ENCODE measurements at places on chromosomes 7 and 10.

DNA sequence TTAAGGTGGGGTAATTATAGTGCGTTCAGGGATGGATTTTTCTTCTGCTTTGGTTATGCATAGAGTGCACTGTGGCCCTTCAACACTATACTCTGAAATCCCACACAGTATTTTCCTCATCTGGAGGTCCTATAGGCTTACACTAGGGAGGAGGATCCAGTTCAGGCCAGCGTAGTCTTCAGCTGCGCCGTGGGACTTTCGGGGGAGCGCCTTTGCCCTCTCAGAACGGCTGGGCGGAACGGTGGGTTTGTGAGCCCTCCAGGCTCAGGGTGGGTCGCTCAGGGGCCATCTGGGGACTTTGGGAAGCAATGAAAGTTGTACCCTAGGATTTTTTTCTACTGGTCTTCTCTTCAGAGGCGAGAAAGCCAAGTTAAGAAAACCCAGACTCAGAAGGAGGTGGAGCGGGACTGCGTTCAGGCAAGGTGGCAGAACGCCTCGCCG lies 652 bp upstream of the VPS26A start:
- DNase-seq = no peak

- peak; percentile 29 for DNase-seq
These were observed 302.6 kb downstream of the KLF6 start for GRCh38 chr10:3482200-3482993.

GRCh38 chr10:49610114-49610457 lies at the start of gene SLC18A3:
SLC18A3 (plus strand) TSS chr10:49610310; CDS start chr10:49610741, 431 bp downstream.
- DNase-seq = no peak

GRCh38 chr10:79137826-79138225 lies 69.1 kb downstream of the ZMIZ1 start:
- peak; percentile 76 for DNase-seq

GRCh38 chr7:20980668-20981264 lies 194.1 kb upstream of the SP8 start:
- no peak for DNase-seq

DNA sequence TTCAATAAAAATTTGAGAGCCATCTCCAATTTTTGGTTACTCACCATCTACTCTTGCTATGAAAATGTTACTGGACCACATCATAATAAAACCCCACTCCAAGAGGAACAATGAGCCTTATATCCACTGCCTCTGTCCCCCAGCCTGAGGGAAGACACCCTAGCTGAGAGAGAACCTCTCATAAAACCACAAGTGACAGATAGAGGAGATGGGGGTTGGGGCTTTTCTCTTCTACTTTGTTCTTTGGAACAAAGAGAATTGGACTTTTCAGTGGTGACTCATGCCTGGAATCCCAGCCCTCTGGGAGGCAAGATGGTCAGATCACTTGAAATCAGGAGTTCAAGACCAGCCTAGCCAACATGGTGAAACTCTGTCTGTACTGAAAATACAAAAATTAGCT lies 27.6 kb upstream of the TAS2R16 start:
- no peak for DNase-seq

- no peak for DNase-seq
These were observed at the start of gene PRKG1 for GRCh38 chr10:51074238-51075028. PRKG1 (plus strand) TSS chr10:51074487.

DNA sequence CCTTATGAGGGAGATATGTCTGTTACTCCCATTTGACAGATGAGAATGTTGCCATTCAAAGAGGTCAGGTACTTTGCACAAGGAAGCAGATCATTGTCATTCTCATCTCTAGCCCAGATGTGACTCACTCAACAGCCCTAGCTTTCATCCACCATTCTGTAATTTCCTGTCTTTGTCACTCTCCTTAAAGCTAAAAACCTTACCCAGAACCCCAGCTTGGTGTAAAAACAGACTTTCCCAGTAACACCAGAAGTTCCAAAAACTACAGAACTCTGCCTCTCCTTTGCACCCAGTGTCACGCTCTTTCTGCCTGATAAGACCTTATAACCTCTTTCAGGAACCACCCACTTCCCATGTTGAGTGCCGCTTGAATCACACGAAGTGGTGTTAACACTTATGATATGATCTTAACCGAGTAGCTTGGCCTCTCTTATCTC lies 89.1 kb upstream of the SP4 start:
- no peak for DNase-seq

- DNase-seq = no peak
These were observed 29.2 kb downstream of the KIAA1549 start for GRCh38 chr7:138951953-138952352.

GRCh38 chr7:27101171-27101956 lies 1.1 kb downstream of the HOXA2 start:
- no peak for DNase-seq

GRCh38 chr10:34729619-34730018 lies 85.5 kb downstream of the PARD3 start:
- DNase-seq = no peak

GRCh38 chr10:92839191-92840085 lies 8.9 kb upstream of the EXOC6 start:
- peak; percentile 27 for DNase-seq

DNA sequence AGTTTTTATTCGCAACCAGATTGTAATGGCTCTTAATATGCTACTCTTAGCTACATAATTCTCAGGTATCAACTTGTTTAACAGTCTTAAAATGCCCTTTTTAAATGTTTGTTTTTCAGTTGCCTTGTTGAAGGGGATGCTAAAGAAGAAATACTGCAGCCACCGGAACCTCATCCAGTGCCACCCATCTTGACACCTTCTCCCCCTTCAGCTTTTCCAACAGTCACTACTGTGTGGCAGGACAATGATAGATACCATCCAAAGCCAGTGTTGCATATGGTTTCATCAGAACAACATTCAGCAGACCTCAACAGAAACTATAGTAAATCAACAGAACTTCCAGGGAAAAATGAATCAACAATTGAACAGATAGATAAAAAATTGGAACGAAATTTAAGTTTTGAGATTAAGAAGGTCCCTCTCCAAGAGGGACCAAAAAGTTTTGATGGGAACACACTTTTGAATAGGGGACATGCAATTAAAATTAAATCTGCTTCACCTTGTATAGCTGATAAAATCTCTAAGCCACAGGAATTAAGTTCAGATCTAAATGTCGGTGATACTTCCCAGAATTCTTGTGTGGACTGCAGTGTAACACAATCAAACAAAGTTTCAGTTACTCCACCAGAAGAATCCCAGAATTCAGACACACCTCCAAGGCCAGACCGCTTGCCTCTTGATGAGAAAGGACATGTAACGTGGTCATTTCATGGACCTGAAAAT lies 69.5 kb upstream of the RSBN1L start:
- no peak for DNase-seq

GRCh38 chr7:149662591-149663095 lies 110.7 kb downstream of the ZNF467 start:
- peak; percentile 61 for DNase-seq

DNA sequence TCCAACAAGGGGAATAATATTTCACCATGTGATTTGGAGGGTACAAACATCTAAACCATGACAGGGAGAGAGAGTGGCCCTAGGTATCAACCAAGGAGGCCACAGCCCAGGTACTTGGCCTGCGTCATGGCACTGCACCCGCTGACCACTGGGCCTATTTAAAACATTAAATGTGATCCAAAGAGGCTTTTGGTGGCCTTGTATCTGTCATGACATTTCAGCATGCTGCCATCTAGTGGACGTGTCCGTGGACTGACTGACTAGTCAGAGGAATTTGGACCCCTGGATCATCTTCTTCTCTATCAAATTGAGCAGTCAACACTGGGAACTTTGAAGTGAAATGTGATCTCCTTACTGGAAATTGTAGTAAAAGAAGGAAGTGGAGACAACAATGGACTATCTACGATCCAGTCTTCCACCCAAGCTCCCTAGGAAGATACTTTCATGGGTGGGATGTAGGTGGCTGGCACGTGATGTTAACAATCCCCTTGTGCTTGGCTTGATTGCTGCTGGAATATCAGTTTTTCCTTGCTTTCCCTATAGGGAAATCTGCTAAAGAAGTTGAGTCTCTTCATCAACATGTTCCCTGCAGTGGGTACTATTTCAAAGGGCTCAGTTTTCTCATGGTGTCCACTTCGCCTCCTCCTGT lies 24.6 kb upstream of the ITGA8 start:
- peak; percentile 56 for DNase-seq

DNA sequence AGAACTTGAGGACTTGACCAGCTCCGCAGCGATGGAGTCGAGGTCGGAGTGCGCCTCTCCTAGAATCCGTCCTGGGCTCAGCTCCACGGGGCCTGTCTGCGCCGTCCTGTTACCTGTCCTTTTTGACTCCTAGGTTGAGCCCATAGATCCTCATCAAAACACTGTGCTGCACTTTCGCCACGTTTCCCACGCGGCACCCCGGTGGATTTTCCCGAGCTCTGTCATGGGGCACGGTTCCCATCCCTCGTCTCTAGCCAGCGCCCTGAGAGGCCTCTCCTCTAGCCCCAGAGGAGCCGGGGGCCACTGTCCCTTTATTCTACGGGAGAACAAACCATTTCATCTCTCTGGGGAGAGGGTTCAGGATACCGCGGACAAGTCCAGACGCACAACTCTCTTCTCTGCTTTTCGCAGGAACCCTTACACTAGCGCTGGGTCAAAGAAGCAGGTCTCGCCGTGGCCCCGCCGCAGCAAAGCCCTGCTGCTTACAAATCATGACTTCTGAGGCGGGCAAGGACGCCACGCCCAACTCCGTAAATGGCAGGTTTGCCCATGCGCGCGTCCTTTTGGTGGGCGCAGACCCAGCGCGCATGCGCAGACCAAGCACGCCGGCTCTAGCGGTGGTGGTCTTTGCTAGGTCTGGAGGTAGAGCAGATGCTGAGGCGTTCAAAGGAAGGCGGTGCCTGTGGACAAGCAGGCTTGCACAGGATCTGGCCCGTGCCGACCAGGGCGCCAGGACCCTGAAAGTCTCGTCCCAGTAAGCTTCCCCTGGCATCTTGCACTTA lies 10.3 kb upstream of the ANKRD7 start:
- peak; percentile 83 for DNase-seq

DNA sequence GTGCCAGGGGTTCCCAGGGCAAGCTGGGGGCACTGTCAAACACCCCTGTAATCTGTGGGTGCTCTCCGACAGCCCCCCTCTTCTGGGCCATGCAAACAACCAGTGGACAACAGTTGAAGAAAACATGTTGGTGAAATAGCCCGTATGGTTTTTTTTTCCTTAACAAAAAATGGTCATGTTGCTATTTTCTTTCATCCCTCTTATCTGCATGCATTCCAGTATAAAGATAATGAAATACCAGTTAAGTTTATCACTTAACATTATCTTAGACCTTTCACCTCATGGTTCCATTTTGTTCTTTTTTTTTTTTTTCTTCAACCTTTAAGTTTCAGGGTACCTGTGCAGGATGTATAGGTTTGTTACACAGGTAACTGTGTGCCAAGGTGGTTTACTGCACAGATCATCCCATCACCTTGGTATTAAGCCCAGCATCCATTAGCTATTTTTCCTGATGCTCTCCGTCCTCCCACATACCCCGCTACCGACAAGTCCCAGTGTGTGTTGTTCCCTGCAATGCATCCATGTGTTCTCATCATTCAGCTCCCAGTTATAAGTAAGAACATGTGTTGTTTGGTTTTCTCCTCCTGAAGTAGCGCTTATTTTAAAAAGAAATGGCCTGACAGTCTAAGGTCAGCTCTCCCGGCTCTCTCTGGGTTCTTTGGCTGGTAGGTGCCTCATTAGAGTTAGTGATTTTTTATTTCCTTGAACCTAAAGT lies 110.1 kb downstream of the NRP1 start:
- DNase-seq = no peak

- no peak for DNase-seq
These were observed 62.4 kb upstream of the EMX2 start for GRCh38 chr10:117480097-117480496.

DNA sequence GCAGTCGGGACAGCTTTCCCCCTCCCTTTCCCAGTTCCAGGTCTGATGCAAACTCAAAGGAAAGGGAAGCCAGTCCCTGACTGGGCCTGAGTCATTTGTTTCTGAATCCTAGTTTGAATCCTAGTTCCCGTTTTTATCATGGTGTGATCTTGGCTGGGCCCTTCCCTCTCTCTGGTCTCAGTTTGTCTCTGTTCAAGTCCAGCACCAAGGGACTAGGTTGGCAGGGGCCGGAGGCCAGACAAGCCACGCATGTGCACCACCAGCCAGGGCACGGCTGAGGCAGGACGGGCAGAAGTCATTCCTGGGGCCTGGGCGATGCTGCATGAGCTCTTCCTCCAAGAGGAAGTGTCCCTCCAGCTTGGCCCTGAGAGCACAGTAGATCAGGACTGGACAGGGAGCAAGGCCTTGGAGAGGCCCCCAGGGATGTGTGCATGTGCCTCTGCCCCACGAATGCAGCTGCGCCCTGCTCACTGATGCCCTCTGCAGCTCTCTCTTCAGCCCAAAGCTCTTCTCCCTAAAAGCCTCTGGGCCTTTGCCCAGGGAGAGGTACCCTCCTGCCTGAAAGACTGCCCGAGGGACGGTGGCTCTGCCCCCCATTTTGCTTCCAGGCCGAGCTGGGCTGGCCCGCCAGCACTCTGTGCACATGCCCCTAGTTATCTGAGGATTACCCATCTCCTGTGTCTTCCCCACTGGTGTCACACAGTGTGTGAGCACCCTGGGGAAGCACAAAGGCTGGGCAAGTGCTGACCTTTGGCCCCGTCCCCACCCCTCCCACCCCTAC lies 86.7 kb downstream of the ZMIZ1 start:
- DNase-seq = no peak

- no peak for DNase-seq
These were observed 33.2 kb downstream of the NRF1 start for GRCh38 chr7:129644634-129645230.

GRCh38 chr10:131350660-131351059 lies 39.1 kb upstream of the TCERG1L start:
- no peak for DNase-seq

DNA sequence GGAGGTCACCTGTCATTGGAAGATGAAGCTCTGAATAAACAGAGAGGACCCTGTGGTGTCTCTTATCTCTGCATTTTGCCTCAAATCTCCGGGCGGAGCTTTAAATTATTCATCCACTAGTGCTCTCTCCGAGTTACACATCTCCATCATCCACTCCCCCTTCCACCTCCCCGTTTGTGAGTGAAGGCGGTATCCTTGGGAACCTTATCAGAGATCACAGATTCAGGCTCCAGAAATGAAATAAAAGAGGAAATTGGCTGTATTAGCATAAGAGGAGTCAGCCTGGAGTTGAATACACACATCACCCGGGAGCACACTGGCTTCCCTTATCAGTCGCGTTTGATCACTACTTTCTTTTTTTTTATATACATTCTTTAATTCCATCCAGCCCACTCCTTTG lies 1184.8 kb downstream of the GATA3 start:
- DNase-seq = no peak

DNA sequence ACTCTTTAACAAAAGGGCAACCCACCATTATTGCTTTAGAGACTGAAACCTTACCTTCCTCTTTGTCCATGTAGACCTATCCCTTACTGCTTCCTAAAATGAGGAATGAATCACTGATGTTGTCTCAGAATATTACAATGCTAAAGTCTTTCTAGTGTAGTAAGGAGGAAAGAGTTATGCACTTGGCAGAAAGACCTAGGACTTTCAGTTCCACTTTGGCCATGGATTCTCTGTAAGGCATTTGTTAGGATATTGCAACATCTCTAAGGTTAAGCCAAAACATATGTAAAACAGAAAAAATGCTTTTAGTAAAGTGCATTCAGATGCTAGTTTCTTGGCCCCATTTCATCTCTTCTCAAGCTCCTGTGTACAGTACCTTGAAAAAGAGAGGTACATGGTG lies 230.9 kb downstream of the PARD3 start:
- DNase-seq = no peak

Data from GM20000 (cell line).